ENCODE measurements at places on chromosomes 5 and 9. TPM values are rescaled to one million over a fixed set of nuclear protein-coding genes. Genes with fewer than 3 reads are reported as not detected.

- no peak for DNase-seq
- no peaks in the 10 kb centered on the region for H3K4me1 ChIP-seq
- H3K4me3 ChIP-seq: no peak overlapping the region
- no peaks in the 10 kb centered on the region for H3K36me3 ChIP-seq
- no peak overlapping the region for H3K27ac ChIP-seq
These were observed 55.1 kb downstream of the MEGF9 start for GRCh38 chr9:120659209-120659608.

GRCh38 chr5:113140837-113141671 lies 164.5 kb downstream of the DCP2 start:
- DNase-seq: no peak
- H3K27ac ChIP-seq: no peak overlapping the region
- no peaks in the 10 kb centered on the region for H3K27me3 ChIP-seq
- no peaks in the 10 kb centered on the region for H3K36me3 ChIP-seq
- no peak overlapping the region for H3K4me3 ChIP-seq

DNA sequence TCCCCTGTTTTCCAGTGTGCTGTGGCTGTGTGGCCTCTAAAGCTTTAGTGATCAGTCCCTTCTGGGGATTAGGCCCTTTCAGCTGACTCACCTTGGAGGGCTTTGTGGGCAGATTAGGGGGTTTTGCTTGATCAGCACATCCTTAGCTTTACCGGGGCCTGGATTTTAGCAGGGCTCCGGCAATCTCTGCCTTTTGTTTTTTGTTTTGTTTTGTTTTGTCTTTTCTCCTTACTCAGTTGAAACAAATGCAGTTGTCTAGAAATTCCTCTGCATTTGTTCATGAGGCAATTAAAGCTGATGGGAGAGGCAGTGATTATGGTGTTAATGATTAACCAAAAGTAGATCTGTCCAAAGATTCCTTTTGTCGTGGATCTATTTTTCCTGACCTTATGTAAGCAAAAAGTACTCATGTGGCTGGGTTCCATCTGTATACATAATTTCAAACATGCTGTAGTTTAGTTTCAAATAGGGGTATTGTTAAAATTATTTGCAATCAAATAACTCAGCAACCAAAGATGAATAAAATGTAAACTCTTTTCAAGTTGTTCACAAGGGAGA lies 5.2 kb upstream of the TDRD7 start:
- H3K36me3 ChIP-seq: no peaks in the 10 kb centered on the region
- no peak for DNase-seq
- peaks cover 5% of the 10 kb centered on the region for H3K4me1 ChIP-seq
- no peak overlapping the region for H3K27ac ChIP-seq

PFN3 gene
- total RNA-seq: not detected

DNA sequence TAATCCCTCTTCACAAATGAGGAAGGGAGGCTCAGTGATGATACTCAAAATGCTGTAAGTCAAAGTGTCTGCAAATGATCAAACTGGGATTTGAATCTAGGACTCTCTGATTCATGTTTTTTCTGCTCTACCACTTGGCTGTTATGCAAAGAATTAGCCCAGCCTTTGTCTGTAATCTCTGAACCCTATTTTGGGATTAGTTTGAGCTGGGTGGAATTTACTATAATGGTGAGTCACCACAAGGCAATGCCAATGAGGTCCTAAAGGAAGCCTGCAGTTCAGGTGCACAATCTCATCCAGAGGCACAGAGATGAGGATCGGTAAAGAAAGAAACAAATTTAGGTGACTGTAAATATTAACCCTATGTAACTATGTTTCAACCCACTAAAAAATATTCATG lies 29.2 kb downstream of the RFK start:
- no peak overlapping the region for H3K27ac ChIP-seq
- no peaks in the 10 kb centered on the region for H3K4me1 ChIP-seq
- H3K36me3 ChIP-seq: no peaks in the 10 kb centered on the region

CCDC180 gene
- total RNA-seq: 2.8 TPM

DNA sequence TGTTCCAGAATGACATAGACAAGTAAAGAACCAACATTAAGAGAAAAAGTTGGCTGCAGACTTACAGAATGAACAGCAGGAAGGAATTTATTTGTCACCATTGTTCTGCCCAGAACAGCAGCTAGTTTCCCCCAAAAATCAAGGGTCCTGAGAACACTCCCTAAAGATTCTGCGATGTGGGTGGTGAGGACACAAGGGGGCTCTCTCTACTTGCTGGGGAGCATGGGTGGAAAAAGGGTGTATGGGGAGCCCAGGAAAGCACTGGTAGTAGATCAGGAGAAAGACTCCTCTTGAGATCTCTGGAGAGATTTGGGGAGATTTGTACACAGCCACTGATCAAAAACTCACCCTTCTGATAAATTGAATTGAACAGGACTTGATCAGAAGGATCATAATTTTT lies 316.5 kb downstream of the KCTD16 start:
- H3K27ac ChIP-seq: no peak overlapping the region
- no peaks in the 10 kb centered on the region for H3K27me3 ChIP-seq
- H3K36me3 ChIP-seq: no peaks in the 10 kb centered on the region
- no peak overlapping the region for H3K4me3 ChIP-seq
- no peak for DNase-seq

NUTM2G gene
- not detected for total RNA-seq

GRCh38 chr5:80437326-80437725 lies 29.5 kb downstream of the ZFYVE16 start:
- H3K36me3 ChIP-seq: peaks cover 56% of the 10 kb centered on the region
- no peaks in the 10 kb centered on the region for H3K4me1 ChIP-seq
- DNase-seq: no peak
- H3K4me3 ChIP-seq: no peak overlapping the region
- no peak overlapping the region for H3K27ac ChIP-seq

HTR1A gene
- not detected for total RNA-seq

SH3GL2 gene
- total RNA-seq: 12.7 TPM

PCAT7 gene
- not detected for total RNA-seq

AQP7 gene
- total RNA-seq: 252 TPM

GRCh38 chr5:78509884-78510769 lies 138.4 kb downstream of the LHFPL2 start:
- peak overlapping the region; percentile 63 for H3K27ac ChIP-seq
- peaks cover 33% of the 10 kb centered on the region for H3K4me1 ChIP-seq
- DNase-seq: peak; percentile 75
- peak overlapping the region; percentile 67 for H3K4me3 ChIP-seq
- H3K27me3 ChIP-seq: no peaks in the 10 kb centered on the region
- H3K36me3 ChIP-seq: no peaks in the 10 kb centered on the region

All from heart left ventricle (tissue), 16 donors.